ENCODE measurements at places on chromosomes 5 and 9. TPM values are rescaled to one million over a fixed set of nuclear protein-coding genes. Genes with fewer than 3 reads are reported as not detected.

CTNNAL1 gene
- 106 TPM for total RNA-seq

MLANA gene
- total RNA-seq: not detected

STKLD1 gene
- 0.33 TPM for total RNA-seq

DNA sequence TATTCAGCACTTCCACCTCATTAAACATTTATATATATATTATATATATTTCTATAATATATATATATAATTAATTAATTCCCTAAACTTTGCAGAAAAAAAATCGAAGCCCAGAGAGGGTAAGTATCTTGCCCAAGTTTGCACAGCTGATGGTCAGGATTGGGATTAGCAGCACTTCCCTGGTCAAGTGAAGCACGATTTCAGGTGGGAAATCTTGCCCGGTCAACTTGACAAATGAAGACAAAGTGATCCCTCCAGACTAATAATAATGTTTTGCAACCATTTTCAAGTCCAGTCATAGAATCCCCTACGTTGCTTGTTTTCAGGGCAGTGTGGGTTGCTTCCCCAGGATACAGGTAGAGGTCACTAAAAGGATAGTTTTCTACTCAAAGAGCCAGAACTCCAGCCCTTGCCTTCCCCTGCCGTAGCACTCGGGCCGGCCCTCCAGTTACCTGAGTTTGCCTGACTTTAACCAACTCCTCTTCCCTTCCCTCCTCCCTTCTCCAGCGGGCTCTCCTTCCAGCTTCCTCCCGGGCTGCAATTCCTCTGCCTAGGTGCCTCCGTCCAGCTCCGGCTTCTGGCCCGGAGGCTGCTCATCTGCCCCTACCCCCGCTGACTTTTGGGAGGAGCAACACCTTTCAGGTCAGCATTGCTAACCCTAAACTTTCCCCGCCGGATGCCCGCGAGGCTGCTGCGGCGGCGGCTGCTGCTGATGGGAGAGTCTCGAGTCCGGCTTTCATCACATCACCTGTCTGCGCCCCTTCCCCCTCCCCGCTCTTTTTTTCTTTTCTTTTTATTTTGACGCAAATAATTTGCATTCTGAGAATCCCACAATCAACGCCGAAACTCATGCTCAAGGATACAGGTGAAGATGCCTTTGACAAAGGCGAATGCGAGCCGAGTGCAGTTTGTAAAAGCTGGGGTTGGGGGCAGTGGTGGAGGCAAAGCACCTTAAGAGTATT, 930 bp downstream of the PRLR start:
- no peak for DNase-seq

- DNase-seq: peak; percentile 71
Measured at GRCh38 chr9:115200711-115201505, 83.0 kb upstream of the TNC start.

DNA sequence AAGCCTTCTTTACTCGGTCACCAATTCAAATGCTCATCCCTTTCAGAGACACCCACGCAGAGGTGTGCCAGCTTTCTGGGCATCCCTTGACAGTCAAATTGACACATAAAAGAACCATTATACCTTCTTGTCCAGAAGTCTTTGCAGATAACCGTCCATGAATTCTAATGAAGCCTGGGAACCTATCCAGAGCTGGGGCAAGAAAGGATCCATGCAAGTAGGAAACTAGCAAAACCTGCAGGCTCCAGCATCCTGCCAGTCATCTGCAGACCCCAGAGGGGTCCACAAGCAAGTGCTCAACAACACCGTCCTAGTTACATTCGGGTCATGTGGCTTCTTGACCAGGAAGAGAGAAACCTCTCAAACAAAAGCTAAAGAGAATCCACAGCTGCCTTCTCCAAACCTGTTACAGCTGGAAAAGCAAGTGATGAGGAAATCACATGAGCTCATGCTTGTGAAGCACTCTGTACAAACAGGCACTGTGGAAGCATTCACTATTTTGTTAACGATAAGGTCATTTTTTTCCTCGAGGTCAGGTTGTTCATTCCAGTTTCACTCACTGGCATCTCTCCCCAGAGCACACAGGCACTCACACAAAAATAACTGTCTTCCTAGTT, 80.2 kb upstream of the DMRT1 start:
- DNase-seq: peak; percentile 77

- DNase-seq: peak; percentile 96
Measured at GRCh38 chr9:18543406-18544192, 69.6 kb downstream of the ADAMTSL1 start.

All from fibroblast of the aortic adventitia (primary cell).